Osteocyte (in vitro differentiated cells): ENCODE measurements at places on chromosomes 13 and 19. TPM values are rescaled to one million over a fixed set of nuclear protein-coding genes. Genes with fewer than 3 reads are reported as not detected.
A peak's percentile ranks its signal among the peaks of the same experiment; 100 is the strongest.

DNA sequence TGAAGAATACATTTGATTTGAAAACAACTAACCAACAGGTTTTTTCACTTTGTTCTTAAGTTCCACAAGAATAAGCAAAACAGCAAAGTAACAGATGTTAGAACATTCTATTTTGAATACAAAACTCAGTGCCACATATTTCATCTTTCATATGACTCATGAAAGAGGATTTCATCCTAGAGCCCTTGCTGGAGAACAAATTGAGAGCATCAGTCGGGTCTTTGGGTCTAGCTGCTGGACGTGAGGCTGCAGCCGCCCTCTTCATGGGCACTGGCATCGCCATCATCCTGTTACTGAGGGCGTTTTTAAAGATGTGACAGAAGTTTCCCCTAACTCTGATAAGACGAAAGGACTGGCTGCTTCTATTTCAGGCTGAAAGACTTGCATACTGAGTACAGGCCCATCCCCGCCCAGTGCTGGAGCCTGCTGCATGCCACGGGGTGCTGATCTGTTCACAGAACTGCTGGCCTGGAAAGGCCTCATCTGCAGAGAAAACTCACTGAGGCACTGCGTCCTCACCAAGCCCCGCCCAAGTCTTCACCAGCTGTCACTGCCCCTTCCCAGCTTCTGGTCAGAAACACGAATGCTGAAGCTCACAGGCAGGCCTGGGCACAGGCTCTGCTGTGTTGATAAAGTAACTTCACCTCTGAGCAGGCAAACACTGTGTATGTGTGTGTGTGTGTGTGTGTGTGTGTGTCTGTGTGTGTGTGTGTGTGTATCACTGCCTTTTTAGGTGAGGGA lies 101.4 kb downstream of the TUBGCP3 start:
- no peak overlapping the region for H3K27ac ChIP-seq
- peaks cover 24% of the 10 kb centered on the region for H3K36me3 ChIP-seq
- H3K4me3 ChIP-seq, result no peak overlapping the region
- DNase-seq, result peak; percentile 80
- H3K27me3 ChIP-seq, result no peaks in the 10 kb centered on the region
- no peaks in the 10 kb centered on the region for H3K4me1 ChIP-seq

Gene EMC10
- total RNA-seq, result 166 and 172 TPM in 2 replicates

DNA sequence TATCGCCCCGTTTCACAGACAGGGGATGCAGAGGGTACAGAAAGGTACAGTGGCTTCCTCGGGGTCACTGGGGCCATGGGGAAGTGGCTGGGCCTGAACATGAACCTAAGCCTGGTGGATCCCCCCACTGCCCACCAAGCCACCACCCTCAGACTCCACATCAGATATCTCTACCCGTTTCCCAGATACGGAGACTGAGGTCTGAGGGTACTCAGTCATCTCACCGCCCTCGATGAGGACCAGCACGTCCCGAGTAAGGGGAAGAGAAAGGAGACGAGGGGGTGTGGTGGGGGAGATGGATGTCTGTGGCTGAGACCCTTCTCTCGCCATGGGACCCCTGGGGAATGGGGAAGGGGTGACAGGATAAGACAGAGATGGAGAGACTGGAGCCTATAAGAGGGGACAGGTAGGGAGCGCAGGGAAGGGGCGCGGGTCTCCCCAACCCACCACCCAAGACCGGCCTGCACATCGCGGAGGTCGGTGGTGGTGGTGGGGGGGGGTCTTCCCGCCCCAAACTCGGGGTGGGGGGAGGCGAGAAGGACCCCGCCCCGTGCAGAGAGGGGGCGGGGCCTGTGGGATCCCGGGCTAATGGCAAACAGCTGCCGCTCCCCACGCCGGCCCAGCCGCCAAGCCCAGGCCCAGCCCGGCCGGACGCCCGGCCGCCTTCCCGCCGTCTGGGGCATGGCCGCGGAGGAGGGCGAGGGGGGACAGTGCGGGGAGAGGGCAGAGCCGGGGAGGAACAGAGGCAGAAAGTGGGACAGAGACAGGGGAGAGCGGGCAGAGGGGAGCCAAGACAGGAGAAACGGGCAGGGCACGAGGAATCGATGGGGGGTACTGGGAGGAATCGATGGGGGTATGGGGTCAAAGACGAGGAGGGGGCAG lies 698 bp downstream of the KANK2 start:
- peaks cover 46% of the 10 kb centered on the region for H3K4me1 ChIP-seq
- H3K36me3 ChIP-seq, result peaks cover 11% of the 10 kb centered on the region
- peak overlapping the region; percentile 89 for H3K4me3 ChIP-seq
- DNase-seq, result no peak

DNA sequence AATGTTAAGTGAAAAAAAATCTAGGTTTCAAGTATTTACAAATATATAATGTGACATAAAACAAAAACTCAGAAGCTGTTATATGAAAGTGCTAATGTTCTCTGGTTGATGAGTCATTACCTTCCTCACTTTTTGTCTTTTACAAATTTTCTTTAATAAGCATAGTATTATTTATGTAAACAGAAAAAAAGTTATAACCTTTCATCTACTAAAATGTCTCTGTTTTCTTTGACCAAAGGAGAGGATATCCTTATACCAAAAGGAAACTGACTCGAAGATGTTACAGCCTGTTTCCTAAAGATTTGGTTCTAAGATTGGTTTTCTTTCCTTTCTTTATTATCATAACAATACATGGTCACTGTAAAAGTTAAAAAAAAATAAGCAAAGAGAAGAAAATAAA lies 38.0 kb downstream of the RCBTB2 start:
- no peaks in the 10 kb centered on the region for H3K27me3 ChIP-seq
- H3K4me3 ChIP-seq, result no peak overlapping the region
- no peak for DNase-seq
- peaks cover 4% of the 10 kb centered on the region for H3K36me3 ChIP-seq
- H3K4me1 ChIP-seq, result no peaks in the 10 kb centered on the region

GRCh38 chr19:3981373-3981735 lies 3.9 kb downstream of the EEF2 start:
- no peak for DNase-seq
- peaks cover 33% of the 10 kb centered on the region for H3K4me1 ChIP-seq
- no peaks in the 10 kb centered on the region for H3K27me3 ChIP-seq
- H3K36me3 ChIP-seq, result peaks cover 50% of the 10 kb centered on the region
- H3K27ac ChIP-seq, result peak overlapping the region; percentile 56

GRCh38 chr19:27741236-27741635 lies 1471.7 kb downstream of the UQCRFS1 start:
- no peaks in the 10 kb centered on the region for H3K4me1 ChIP-seq
- H3K36me3 ChIP-seq, result peaks cover 78% of the 10 kb centered on the region
- peak; percentile 51 for DNase-seq
- no peaks in the 10 kb centered on the region for H3K27me3 ChIP-seq
- H3K27ac ChIP-seq, result no peak overlapping the region

Gene ZNF584
- 11.8 and 12.1 TPM in 2 replicates for total RNA-seq

DNA sequence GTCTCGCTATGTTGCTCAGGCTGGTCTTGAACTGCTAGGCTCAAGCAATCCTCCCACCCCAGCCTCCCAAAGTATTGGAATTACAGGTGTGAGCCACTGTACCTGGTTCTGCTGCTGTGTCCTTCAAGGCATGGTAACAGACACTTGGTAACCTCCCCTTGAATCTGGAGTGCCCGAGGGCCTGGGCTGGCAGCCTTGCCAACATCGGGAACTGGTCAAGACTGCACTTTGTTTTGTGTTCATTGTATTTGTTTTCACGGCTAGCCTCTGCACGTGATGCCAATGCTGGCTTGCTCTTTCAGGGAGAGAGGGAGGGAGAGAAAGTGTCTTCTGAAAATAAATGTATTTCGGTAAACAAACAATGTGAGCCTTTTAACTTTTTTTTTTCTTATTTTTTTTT lies 12.0 kb downstream of the CERS4 start:
- peaks cover 2% of the 10 kb centered on the region for H3K4me1 ChIP-seq
- H3K36me3 ChIP-seq, result no peaks in the 10 kb centered on the region
- no peak for DNase-seq
- H3K27ac ChIP-seq, result no peak overlapping the region

Gene ZNF208
- total RNA-seq, result not detected in 2 replicates

Gene ZNF136
- total RNA-seq, result 10.4 and 12.9 TPM in 2 replicates

Gene HSD17B14
- 23.9 and 29.1 TPM in 2 replicates for total RNA-seq

Gene CEACAM8
- total RNA-seq, result not detected in 2 replicates

- DNase-seq, result no peak
- H3K4me3 ChIP-seq, result no peak overlapping the region
- H3K36me3 ChIP-seq, result peaks cover 13% of the 10 kb centered on the region
- peak overlapping the region; percentile 60 for H3K27ac ChIP-seq
- peaks cover 13% of the 10 kb centered on the region for H3K4me1 ChIP-seq
Measured at GRCh38 chr19:46840498-46840942, 10.1 kb downstream of the AP2S1 start.

DNA sequence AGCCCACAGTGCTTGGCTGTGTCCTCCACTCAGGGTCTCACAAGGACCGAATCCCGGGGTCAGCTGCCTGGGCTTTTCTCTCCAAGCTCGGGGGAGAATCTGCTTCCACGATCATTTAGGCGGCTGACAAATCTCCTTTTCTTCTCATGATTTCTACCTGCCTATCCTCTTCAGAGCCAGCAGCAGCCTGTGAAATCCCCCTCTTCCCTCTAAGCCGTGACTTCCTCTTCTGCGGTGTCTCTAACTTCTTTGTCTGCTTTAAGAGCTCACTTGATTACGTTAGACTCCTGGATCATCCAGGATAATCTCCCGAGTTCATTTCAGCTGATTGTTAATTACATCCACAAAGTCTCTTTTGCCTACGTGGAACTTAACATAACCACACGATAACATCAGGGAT lies 22.5 kb upstream of the ZNF845 start:
- peak; percentile 57 for DNase-seq
- no peaks in the 10 kb centered on the region for H3K4me1 ChIP-seq
- H3K27me3 ChIP-seq, result no peaks in the 10 kb centered on the region
- no peaks in the 10 kb centered on the region for H3K36me3 ChIP-seq

GRCh38 chr19:4576016-4576933 lies 16.8 kb upstream of the SEMA6B start:
- peaks cover 6% of the 10 kb centered on the region for H3K27me3 ChIP-seq
- DNase-seq, result peak; percentile 92
- H3K36me3 ChIP-seq, result no peaks in the 10 kb centered on the region
- peaks cover 45% of the 10 kb centered on the region for H3K4me1 ChIP-seq
- peak overlapping the region; percentile 83 for H3K27ac ChIP-seq

- H3K36me3 ChIP-seq, result peaks cover 5% of the 10 kb centered on the region
- DNase-seq, result no peak
- no peak overlapping the region for H3K27ac ChIP-seq
- peaks cover 7% of the 10 kb centered on the region for H3K4me1 ChIP-seq
Measured at GRCh38 chr19:35882114-35882832, 13.9 kb downstream of the APLP1 start.

Gene ZNF575
- 6.5 and 6.9 TPM in 2 replicates for total RNA-seq

GRCh38 chr19:48547722-48548121 lies 4.2 kb upstream of the SULT2B1 start:
- no peak overlapping the region for H3K4me3 ChIP-seq
- no peak for DNase-seq
- H3K36me3 ChIP-seq, result no peaks in the 10 kb centered on the region
- peaks cover 6% of the 10 kb centered on the region for H3K4me1 ChIP-seq
- peaks cover 4% of the 10 kb centered on the region for H3K27me3 ChIP-seq

GRCh38 chr19:39563408-39563807 lies 23.4 kb upstream of the EID2 start:
- H3K27me3 ChIP-seq, result peaks cover 26% of the 10 kb centered on the region
- no peak overlapping the region for H3K27ac ChIP-seq
- no peak overlapping the region for H3K4me3 ChIP-seq
- peaks cover 2% of the 10 kb centered on the region for H3K4me1 ChIP-seq
- no peak for DNase-seq

Gene MTUS2
- 0.05 TPM in 1 of 2 replicates, not detected in the other for total RNA-seq

DNA sequence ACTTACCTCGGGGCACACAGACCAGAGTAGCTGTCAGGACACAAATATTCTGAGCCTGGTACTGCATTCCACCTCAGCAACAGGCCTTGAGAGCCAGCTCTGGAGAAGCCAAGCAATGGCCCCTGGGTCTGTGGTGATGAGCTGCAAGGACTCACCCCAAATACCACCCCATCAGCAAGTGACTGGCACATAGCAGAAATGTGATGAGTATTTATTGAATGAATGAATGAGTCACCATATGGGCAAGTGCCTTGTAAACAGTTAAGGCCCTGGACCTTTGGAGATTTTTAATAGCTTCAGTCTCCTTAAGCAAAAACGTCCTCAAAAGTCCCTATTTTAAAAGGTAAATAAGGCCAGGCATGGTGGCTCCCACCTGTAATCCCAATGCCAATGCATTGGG lies 18.2 kb downstream of the GSX1 start:
- H3K36me3 ChIP-seq, result no peaks in the 10 kb centered on the region
- H3K4me3 ChIP-seq, result no peak overlapping the region
- H3K27me3 ChIP-seq, result peaks cover 16% of the 10 kb centered on the region
- no peak overlapping the region for H3K27ac ChIP-seq
- no peaks in the 10 kb centered on the region for H3K4me1 ChIP-seq

Gene LILRA1
- total RNA-seq, result not detected in 2 replicates

Gene PEX11G
- 2.1 and 2.5 TPM in 2 replicates for total RNA-seq

GRCh38 chr13:96816874-96817273 lies 177.4 kb downstream of the OXGR1 start:
- no peaks in the 10 kb centered on the region for H3K4me1 ChIP-seq
- no peaks in the 10 kb centered on the region for H3K36me3 ChIP-seq

DNA sequence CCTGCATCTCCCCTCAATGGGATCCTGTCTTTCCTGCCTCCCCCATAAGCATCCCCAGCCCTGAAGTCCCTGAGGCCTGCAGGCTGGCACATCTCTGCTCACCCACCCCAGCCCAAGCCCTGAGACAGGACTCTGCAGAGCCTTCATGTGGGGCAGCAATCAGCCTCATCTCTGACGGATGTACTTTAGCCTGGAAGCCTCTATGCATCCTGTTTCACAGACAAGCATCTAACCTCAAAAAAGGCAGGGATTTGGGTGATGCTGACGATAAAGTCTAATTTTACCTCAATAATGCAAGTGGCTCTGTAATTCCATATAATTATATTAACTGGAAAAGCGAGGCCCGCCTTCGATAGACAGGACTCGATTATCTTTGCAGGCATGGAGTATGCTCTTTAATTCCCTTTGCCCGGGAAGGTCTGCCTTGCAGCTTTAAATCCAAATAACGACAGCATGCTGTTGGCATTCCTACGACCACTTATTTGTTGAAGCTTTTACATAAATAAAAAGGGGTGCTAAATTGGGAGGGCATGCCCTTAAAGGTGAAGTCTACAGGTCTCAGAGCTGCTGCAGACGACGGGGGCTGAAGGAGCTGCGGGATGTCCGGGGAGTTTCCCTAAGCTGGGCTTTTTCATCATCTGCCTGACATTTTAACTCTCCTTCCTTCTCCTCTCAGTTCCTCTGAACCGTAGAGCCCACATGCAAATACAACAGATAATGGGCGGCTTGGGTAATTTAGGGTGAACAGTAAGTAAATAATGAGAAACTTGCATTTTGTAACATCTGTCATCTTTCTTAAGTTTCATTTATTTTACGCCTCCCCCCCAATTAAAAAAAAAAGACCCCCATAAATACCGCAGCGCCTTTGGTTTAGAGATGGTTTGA lies 211.5 kb downstream of the URI1 start:
- H3K4me1 ChIP-seq, result no peaks in the 10 kb centered on the region
- H3K27ac ChIP-seq, result no peak overlapping the region
- H3K4me3 ChIP-seq, result no peak overlapping the region
- no peaks in the 10 kb centered on the region for H3K27me3 ChIP-seq
- DNase-seq, result no peak
- H3K36me3 ChIP-seq, result no peaks in the 10 kb centered on the region
